Thyroid gland (tissue), 4 donors: ENCODE measurements at places on chromosomes 11 and 22.

DNA sequence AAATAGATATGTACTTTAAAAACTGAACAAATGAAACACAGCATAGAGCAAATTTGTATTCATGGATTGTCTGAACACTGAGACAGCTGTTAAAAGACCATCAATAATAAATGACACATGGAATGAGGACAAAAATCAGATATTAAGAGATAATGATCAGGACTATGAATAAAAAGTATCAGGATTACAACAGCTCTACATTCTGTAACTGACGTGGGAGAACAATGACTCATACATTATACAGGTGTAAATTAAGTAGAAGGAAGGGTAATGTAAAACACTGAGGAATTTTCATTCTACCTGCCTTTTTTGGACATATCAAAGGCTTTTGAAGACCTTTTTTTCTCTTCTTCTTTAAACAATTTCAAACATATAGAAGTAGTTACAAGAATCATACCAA lies 310.9 kb upstream of the ANO3 start:
- no peak for DNase-seq

GRCh38 chr11:28529046-28529445 lies 420.9 kb downstream of the METTL15 start:
- peak; percentile 19 for DNase-seq

GRCh38 chr11:33157103-33158027 lies 3.9 kb downstream of the CSTF3 start:
- no peak for DNase-seq

DNA sequence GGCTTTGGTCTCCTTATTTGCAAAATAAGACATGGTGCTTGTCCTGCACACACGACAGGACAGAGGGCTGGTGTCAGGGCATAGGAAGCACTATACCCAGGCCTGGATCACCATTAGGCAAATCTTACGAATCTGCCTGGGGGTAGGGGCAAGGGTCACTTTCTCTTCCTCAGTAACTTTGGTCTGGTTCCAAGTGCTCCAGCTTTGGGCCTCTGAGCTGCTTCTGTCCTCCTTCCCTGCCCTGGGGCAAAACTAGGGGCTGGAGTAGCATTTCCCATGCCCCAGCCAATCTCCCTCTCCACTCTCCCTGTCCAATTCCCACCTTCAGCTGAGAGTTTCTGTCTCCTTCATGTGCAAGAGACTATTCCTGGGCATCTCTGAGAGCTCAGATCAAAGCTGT lies 123.7 kb upstream of the NECTIN1 start:
- no peak for DNase-seq

DNA sequence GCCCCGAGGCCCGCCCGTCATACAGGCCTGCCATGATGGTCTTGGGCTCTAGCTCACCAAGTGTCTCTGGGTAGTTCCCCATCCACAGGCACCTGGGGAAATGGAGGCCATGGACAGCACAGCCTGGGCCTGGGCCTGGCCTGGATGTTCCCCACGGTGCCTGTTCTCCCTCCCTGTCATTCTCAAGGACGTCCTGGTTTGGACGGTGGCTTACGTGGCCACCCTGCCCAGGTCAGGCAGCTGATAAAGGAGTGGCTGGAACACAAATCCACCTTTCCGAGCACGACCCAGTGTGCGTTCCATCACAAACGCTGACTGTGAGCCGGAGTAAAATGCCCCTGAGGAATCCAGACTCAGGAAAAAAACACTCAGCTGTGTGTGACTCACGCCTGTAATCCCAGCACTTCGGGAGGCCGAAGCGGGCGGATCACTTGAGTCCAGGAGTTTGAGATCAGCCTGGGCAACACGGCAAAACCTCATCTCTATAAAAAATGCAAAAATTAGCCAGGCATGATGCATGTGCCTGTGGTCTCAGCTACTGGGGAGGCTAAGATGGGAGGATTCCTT lies 41.2 kb upstream of the TESMIN start:
- no peak for DNase-seq

GRCh38 chr11:8733852-8734251 lies 51.3 kb downstream of the RPL27A start:
- no peak for DNase-seq

GRCh38 chr11:17599460-17599925 lies 52.4 kb downstream of the OTOG start:
- DNase-seq, result no peak
